ENCODE measurements at places on chromosomes 6 and 20. TPM values are rescaled to one million over a fixed set of nuclear protein-coding genes. Genes with fewer than 3 reads are reported as not detected.

CLPSL2 gene
- total RNA-seq: not detected

RAET1G gene
- not detected for total RNA-seq

CALHM6 gene
- total RNA-seq: 8.5 TPM

C6orf163 gene
- total RNA-seq: 8.6 TPM

NKAPL gene
- total RNA-seq: 3.3 TPM

SNRNP48 gene
- total RNA-seq: 22.9 TPM

NHSL1 gene
- total RNA-seq: 19.6 TPM

GRCh38 chr6:108117427-108118358 lies 43.2 kb upstream of the OSTM1 start:
- DNase-seq: peak; percentile 5

GRCh38 chr6:55666606-55667225 lies 87.7 kb upstream of the HMGCLL1 start:
- no peak for DNase-seq

DNA sequence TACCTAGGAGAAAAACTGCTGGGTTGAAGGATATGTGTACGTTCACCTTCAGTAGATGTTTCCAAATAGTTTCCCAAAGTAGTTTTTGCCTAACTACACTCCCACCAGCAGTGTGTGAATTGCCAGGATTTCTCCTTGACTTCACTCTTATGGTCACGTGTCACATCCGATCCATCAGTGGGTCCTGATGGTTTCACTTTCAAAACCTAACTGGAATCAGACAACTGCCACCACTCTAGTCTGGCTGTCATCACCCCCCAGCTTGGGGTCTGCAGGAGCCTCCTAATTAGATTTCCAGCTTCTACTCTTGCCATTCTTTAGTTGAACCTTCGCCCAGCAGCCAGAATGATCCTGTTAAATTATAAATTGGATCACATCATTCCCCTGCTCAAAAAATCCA lies 8.5 kb upstream of the SLC12A5 start:
- no peak for DNase-seq

GRCh38 chr6:170516783-170517616 lies 36.1 kb downstream of the PSMB1 start:
- peak; percentile 51 for DNase-seq

GRCh38 chr6:37501632-37502491 lies 2.2 kb upstream of the CCDC167 start:
- no peak for DNase-seq

DNA sequence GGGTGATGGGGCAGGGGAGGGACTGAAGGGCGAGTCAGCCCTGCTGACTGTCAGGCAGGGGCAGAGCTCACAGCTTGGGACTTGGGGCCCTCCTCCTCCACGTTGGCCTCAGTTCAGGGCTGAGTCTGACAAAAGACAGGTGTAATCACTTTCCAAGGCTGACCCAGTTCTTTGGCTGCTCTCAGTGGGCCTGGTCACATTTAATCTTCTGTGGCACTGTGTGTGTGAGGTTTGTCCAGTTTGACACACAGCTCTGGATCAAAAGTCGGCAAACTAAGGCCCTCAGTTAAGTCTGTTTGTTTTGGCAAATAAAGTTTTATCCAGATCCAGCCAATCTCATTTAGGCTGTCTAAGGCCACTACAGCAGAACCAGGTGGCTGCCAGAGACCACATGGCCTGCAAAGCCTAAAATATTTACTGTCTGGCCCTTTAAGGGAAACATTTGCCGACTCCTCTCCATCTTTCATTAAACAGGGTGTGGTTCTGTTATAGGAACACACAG lies 5.1 kb upstream of the MAP1LC3A start:
- DNase-seq: no peak

GRCh38 chr20:21623074-21623780 lies 82.2 kb upstream of the PAX1 start:
- DNase-seq: no peak

DNA sequence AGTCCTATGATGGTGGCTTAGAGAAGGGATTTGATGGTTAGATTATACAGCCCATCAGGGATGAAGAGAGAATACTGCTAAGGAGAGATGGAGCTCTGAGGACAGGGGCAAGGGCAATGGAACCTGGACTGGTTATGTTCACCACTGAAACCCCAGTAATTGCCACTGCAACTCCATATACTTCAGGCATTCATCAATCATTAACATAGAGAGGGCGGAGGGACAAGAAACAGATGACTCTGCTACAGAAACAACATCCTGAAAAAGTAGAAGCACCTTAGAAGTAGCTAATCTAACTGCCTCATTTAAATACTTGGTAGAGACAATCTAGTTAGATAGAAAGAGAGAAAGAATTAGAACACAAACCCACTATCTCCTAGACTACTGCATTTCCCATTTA lies 89.8 kb downstream of the MDN1 start:
- no peak for DNase-seq
